COR-L47 (cell line): ENCODE measurements at places on chromosomes 1 and 21.

DNA sequence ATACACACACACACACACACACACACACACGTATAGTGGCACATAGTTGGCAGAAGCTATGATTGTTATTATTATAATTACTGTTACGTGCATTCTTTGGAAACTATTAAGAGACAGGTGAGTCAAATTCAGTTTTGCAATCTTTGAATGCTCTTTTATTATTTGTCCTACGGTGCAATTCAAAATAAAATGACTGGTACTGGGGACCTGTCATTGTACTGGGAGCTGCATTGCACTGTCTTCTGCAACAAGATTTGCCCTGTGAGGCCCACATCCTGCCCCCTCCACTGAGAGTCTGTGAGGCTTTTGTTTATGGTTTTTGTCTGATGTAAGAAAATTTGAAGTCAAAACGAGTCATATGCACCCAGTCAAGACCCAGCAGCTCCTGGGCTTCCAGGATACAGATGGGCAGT lies 1.9 kb downstream of the LY9 start:
- no peak for DNase-seq

DNA sequence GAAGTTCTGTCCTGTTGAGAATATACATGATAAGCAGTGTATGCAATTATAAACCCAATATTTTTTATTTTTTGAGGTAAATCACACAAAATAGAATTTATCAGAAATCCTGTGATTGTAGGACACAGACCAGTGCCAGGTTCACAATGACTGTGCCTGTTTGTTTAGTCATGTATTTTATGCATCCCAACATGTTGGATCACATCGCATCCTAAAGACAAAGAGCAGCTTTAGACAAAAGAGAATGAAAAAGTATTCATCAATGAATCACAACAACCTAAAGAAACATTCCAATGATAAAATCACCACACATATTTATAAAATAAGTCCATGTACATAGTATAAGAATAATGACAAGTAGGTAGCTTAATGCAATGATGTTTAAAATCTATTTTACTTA lies 53.2 kb upstream of the LRRC8D start:
- no peak for DNase-seq

- no peak for DNase-seq
Observed at GRCh38 chr1:32179193-32179442, 357 bp upstream of the TXLNA start.

- DNase-seq: no peak
Observed at GRCh38 chr1:231016234-231016633, 23.8 kb downstream of the FAM89A start.

- no peak for DNase-seq
Observed at GRCh38 chr1:17225140-17225539, 20.2 kb downstream of the PADI1 start.

DNA sequence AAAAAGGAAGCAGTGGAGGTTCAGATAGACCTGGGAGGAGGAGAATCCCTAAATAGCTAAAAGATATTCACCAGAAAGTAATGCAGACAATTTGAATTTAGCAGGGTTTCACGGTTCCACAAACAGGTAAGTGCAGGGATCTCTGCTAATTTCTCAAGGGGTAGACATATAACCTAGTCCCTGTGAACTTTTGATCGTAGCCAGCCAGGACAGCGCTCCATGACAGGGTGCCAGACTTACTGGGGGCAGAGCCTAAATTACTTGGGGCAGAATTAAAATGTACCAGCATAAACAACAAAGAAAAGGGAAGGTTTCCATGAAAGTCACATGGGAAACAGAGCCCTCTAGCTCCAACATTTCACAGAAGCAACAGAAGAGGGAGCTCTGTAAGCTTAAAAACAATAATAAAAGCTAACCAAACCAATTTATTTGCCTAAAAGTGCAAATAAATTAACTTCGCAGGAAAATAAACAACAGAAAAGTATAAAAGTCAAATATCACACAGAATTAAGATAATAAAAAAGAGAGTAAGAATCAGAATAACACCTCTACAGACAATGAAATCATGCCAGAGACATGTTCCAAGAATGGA lies 198.3 kb downstream of the DUSP10 start:
- DNase-seq: no peak

- DNase-seq: no peak
Observed at GRCh38 chr21:33261635-33262034, 4.5 kb upstream of the IL10RB start.

GRCh38 chr1:13549521-13549920 lies 34.1 kb upstream of the PDPN start:
- no peak for DNase-seq

GRCh38 chr1:101532377-101532776 lies 295.6 kb downstream of the S1PR1 start:
- no peak for DNase-seq

GRCh38 chr1:115840605-115841460 lies at the start of gene NHLH2:
NHLH2 (minus strand) TSS chr1:115841126; CDS start chr1:115838372, 2,754 bp downstream.
- DNase-seq: no peak

- no peak for DNase-seq
Observed at GRCh38 chr1:200895801-200896530, 1.3 kb downstream of the INAVA start.
